ENCODE measurements at places on chromosomes 12 and 14. TPM values are rescaled to one million over a fixed set of nuclear protein-coding genes. Genes with fewer than 3 reads are reported as not detected.

The APAF1 gene
- 19.8 TPM for total RNA-seq

The CACNA2D4 gene
- total RNA-seq: 12.3 TPM

The PGF gene
- total RNA-seq: 34.4 TPM

The SYNE3 gene
- total RNA-seq: 29.5 TPM

The FSCB gene
- 1.2 TPM for total RNA-seq

The MVK gene
- 19.0 TPM for total RNA-seq

- no peak for DNase-seq
- no peak overlapping the region for H3K4me3 ChIP-seq
- H3K27me3 ChIP-seq: peaks cover 8% of the 10 kb centered on the region
- no peaks in the 10 kb centered on the region for H3K36me3 ChIP-seq
- H3K27ac ChIP-seq: no peak overlapping the region
Observed at GRCh38 chr14:103185051-103186029, 62.1 kb downstream of the TNFAIP2 start.

- H3K27ac ChIP-seq: no peak overlapping the region
- H3K27me3 ChIP-seq: no peaks in the 10 kb centered on the region
- no peak for DNase-seq
- no peaks in the 10 kb centered on the region for H3K4me1 ChIP-seq
- H3K4me3 ChIP-seq: no peak overlapping the region
Observed at GRCh38 chr14:35900741-35901140, 74.6 kb downstream of the BRMS1L start.

- no peak overlapping the region for H3K27ac ChIP-seq
- no peak overlapping the region for H3K4me3 ChIP-seq
- H3K36me3 ChIP-seq: no peaks in the 10 kb centered on the region
- H3K4me1 ChIP-seq: no peaks in the 10 kb centered on the region
Observed at GRCh38 chr12:100970894-100971293, 176.3 kb downstream of the ANO4 start.

DNA sequence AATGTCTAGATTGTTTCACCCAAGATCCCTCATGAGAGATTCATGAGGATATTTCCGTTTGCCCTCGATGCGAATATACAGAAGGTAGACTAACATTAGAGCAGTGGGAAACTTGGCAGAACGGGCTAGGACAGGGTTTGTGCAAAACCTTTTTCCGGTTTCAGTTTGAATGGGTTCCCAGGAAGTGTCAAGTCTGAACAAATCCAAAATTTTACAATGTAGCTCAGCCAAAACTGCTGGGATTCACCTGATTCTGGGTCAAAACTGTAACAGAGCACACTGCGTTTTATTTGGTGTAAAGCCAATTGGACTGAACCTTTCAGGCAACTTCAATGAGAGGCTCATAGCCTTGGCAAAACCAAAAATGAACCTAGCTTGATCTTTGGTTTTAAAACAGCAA is 337.8 kb upstream of the DIO2 start:
- no peaks in the 10 kb centered on the region for H3K36me3 ChIP-seq
- H3K27me3 ChIP-seq: no peaks in the 10 kb centered on the region
- H3K4me1 ChIP-seq: peaks cover 13% of the 10 kb centered on the region
- peak overlapping the region; percentile 2 for H3K4me3 ChIP-seq

DNA sequence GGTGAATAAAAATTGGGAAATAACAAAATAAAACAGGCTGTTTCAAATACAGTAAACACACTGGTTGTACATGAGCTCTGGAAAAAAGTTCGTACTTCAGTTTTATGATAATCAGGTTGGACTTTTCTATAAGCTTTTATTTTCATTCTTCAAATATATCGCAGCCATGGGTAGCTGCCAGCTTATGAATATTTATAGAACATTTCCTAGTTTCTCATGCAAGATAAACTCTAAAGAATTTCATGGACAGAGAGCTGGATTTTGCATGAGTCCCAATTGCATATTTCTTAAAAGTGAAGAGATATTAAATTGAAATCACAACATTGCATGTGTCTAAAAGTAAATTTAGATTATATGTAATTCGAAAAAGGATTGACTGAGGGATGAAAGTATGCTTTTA is 827.6 kb downstream of the SLC6A15 start:
- H3K27me3 ChIP-seq: no peaks in the 10 kb centered on the region
- H3K36me3 ChIP-seq: no peaks in the 10 kb centered on the region
- H3K4me3 ChIP-seq: no peak overlapping the region
- DNase-seq: no peak

DNA sequence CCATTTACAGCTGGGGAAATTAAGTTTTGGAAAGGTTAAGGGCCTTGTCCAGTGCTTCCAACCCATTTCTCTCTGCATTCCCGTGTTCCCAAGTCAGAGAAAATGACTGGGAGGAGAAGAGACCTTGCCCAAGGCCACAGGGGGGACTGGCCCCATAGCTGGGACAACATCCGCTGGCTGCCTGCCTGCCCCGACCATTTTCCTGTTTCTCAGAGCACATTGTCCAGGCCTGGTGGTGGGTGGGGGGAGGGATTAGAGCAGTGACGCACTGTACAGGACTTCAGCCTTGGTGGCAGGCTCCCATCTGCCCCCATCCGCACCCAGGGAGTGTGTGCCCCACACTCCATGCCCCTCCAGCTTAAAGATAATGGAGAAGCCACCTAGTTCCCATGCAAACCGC is 27.7 kb downstream of the DIO3 start:
- no peaks in the 10 kb centered on the region for H3K36me3 ChIP-seq
- no peaks in the 10 kb centered on the region for H3K4me1 ChIP-seq
- DNase-seq: no peak
- H3K4me3 ChIP-seq: no peak overlapping the region
- H3K27me3 ChIP-seq: no peaks in the 10 kb centered on the region
